Spinal cord (tissue), 10 donors: ENCODE measurements at places on chromosomes 7 and 10. TPM values are rescaled to one million over a fixed set of nuclear protein-coding genes. Genes with fewer than 3 reads are reported as not detected.

Gene TMEM178B
- total RNA-seq = 24.6 TPM

Gene DGKI
- total RNA-seq = 75.0 TPM

Gene RARRES2
- total RNA-seq = 44.5 TPM

Gene TNS3
- total RNA-seq = 61.1 TPM

Gene ZC3HAV1
- total RNA-seq = 23.3 TPM

Gene PON3
- total RNA-seq = 3.5 TPM

Gene FFAR4
- 0.06 TPM for total RNA-seq

Gene ACTR3C
- total RNA-seq = 5.6 TPM

Gene WDFY4
- 3.8 TPM for total RNA-seq

Gene CHST15
- 46.2 TPM for total RNA-seq

Gene CCDC136
- 53.9 TPM for total RNA-seq

Gene DYDC2
- 11.8 TPM for total RNA-seq

Gene PRPS1L1
- not detected for total RNA-seq

Gene SPDYE5
- 0.11 TPM for total RNA-seq

Gene GIMAP4
- total RNA-seq = 21.5 TPM

Gene TPK1
- 11.3 TPM for total RNA-seq

Gene IFIT3
- 17.4 TPM for total RNA-seq

Gene COL1A2
- total RNA-seq = 2,300 TPM

Gene INSYN2A
- 10.2 TPM for total RNA-seq

Gene TSPAN15
- 23.0 TPM for total RNA-seq

Gene MOGAT3
- total RNA-seq = not detected

Gene TWIST1
- 19.9 TPM for total RNA-seq

Gene BBS9
- 67.8 TPM for total RNA-seq

Gene TRIM73
- total RNA-seq = 3.2 TPM
